Activated CD8-positive, alpha-beta memory T cell treated with anti-CD3 and anti-CD28 coated beads for 24 hours (primary cell): ENCODE measurements at places on chromosomes 3 and 15.

GRCh38 chr3:28933337-28933736 is 347.5 kb upstream of the RBMS3 start:
- DNase-seq: no peak

DNA sequence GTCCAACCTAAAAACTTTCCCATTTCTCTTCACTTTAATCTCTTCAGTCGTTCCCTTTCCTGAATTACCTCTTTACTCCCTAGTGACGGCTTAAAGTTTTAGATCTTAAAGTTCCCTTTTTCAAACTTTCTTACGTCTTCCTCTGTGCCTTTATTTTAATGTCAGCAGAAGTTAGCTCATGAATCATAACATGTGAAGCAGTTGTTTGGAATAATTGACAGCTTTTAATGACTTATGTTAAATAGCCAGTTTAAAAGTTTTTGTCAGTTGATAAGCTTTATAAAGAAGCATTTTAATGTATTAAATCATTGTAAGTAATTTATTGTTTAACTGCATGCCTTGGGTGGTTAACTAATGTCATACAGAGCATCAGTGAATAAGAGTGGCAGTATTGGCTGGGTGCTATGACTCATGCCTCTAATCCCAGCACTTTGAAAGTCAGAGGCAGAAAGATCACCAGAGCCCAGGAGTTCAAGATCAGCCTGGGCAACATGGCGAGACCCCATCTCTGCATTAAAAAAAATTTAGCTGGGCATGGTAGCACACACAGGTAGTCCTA is 33.9 kb downstream of the PIK3CA start:
- no peak for DNase-seq

DNA sequence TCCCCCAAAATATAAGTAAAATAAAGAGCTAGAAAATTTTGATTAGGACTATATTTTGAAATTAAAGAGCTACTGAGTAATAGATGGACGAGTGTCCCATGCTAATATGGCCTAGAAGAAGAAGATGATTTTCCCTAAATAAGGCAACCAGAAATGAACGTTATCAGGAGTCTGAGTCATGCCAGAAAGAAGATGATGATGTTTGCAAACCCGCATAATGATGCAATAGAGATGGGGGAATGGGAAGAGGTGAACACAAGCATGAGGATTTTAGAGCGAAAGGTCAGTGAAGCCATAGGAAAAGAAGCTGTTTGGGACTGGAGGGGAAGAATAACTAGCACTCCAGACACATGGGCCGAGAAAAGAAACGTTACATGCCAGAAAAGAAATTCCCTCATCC is 71.7 kb downstream of the FGF12 start:
- DNase-seq: no peak

GRCh38 chr3:31288641-31289100 is 244.1 kb upstream of the STT3B start:
- DNase-seq: no peak

- no peak for DNase-seq
Observed at GRCh38 chr3:71525391-71525790, 58.1 kb downstream of the FOXP1 start.

DNA sequence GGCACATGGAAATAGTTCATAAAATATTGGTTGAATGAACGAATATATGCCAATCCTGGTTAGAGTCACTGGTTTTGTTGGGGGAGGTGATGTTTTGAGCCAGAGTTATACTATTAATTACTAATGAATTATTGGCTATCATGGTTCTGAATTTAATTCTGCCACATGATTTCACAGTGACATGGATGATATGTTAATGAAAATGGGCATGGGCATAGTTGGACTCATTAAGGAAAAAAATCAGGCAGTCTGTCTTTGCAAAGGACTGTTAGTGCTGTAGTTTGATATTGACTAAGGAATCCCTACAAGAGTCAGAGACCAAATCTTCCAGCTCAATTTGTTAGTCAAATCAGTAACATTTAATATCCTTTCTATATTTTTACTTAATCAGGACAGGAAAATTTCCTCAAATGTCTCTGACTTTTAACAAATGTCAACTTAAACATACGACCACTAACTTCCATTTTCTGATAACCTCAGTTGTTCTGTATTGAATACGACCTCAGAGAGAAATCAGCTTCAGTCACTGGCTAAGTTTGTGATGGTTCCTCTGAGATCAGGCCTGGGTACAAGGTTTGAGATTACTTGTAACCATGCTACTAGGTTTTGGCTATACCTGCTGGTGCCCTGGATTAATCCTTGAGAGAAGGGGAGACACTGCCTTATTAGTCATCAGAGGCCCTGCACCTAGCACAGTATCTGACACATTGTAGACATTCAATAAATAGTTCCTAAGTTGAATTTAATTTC is 13.3 kb downstream of the NFKBIZ start:
- no peak for DNase-seq
